A549 treated with Hydrocortisone at 1 μM for 4 hours (cell line): ENCODE measurements at places on chromosomes 1 and 21. TPM values are rescaled to one million over a fixed set of nuclear protein-coding genes. Genes with fewer than 3 reads are reported as not detected.

The KLHDC7A gene
- total RNA-seq, result 1.2 to 2.3 TPM (median 1.3 TPM) in 5 replicates

The SLC1A7 gene
- total RNA-seq, result 0.05 TPM in 2 of 5 replicates, not detected in the others

The ZYG11B gene
- 4.0 to 7.3 TPM (median 6.1 TPM) in 5 replicates for total RNA-seq

The MARK1 gene
- 0.06 to 0.32 TPM (median 0.10 TPM) in 5 replicates for total RNA-seq

The S100A1 gene
- total RNA-seq, result 0.61 to 1.1 TPM (median 0.83 TPM) in 5 replicates

The PPFIA4 gene
- 0.15 to 1.0 TPM (median 0.43 TPM) in 5 replicates for total RNA-seq

The UBE2U gene
- not detected in 5 replicates for total RNA-seq

The C1QA gene
- not detected in 5 replicates for total RNA-seq

The CYP4A11 gene
- total RNA-seq, result not detected in 5 replicates
